ENCODE measurements at places on chromosomes 16 and 17.

GRCh38 chr16:56610017-56610608 lies 1.7 kb downstream of the MT2A start:
- DNase-seq, result no peak

- DNase-seq, result no peak
These were observed 197.3 kb downstream of the ANKFN1 start for GRCh38 chr17:56350592-56350991.

- no peak for DNase-seq
These were observed 48.4 kb downstream of the AKAP1 start for GRCh38 chr17:57133486-57133885.

DNA sequence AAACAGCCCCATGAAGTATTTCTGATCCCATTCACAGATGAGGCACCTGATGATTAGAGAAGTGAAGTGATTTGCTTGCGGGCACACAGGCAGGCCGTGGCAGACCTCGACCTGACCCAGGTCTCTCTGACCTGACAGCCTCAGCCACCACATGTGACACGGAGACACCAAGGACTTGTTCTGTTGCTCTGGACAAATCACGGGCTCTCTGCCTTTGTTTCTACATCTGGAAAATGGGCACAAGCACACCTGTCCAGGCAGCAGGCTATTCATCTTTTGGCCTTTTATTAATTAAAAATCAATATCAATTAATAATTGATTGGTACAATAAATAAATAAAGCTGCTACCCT lies 3.4 kb downstream of the MAP3K14 start:
- no peak for DNase-seq

DNA sequence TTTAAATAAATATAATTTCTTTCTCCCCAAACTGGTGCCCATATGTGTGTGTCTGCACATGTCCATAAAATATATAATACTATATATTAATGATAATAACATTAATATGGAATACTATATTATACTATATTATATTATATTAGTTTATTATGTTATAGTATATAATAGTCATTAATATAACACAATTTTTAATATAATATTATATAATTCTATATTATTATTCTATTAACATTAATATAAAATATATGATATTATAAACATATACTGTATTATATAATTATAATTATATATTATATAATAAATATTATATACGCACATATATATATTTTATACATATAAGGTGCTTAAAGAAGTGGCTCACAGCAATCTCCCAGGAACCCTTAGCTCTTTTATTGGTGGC lies 513.0 kb upstream of the CDH11 start:
- no peak for DNase-seq

DNA sequence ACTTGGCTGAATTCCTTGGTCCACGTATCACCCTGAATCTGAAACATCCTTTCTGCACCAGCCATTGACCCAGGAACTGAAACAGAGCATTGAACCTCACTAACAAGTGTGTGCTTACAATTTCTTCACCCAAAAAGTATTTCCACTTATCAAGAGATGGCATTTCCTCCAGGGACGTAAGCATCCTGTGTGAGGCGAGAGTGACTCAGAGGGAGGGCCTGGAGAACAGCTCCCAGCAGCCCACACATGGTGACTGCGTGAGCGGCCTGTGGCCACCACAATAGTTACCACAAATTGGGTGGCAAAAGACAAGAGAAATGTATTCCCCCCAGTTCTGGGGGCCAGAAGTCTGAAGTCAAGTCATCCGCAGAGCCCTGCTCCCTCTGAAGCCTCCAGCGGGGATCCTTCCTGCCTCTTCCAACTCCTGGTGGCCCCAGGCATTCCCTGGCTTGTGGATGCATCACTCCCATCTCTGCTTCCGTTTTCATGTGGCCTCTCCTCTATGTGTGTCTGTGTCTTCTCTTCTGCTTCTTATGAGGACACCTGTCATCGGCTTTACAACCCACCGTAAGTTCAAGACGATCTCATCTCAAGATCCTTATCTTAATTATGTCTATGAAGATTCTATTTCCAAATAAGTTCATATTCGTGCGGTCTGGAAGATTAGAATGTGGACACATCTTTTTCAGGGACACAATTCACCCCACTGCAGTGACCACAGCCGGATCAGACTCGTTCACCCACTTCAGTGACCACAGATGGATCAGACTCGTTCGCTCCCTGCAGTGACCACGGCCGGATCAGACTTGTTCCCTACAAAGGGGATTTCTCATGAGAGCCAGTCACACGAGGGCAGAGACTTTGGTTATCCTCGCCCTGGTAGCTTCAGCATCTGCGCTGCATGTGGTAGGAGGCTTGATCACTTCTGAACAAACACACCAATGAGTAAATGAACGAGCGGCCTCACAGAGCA lies 122.6 kb upstream of the FOXF1 start:
- no peak for DNase-seq

DNA sequence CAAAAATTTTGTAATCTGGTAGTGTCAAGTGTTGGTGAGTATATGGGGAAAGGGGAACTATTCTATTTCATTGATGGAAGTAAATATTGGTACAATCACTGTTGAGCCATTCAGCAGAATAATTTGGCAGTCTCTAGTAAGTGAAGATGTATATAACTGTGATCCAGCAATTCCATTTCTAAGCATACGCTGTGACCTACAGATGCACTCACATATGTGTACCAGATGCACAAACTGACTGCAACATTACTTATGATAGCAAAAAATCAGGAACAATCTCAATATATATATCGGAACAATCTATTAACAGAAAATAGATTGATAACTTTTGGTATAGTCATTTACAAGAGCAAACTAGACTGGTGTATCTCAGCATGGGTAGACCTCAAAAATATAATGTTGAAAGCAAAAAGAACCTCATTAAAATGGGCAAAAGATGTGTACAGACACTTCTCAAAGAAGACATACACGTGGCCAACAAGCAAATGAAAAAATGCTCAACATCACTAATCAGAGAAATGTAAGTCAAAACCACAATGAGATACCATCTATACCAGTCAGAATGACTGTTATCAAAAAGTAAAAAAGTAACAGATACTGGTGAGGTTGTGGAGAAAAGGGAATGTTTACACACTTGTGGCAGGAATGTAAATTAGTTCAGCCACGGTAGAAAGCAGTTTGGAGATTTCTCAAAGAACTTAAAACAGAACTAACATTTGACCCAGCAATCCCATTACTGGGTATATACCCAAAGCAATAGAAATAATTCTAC lies 20.7 kb downstream of the ADAP2 start:
- no peak for DNase-seq

GRCh38 chr16:66093191-66093590 lies 273.3 kb upstream of the CDH5 start:
- no peak for DNase-seq

GRCh38 chr17:1398931-1399678 lies 917 bp downstream of the YWHAE start:
- no peak for DNase-seq

DNA sequence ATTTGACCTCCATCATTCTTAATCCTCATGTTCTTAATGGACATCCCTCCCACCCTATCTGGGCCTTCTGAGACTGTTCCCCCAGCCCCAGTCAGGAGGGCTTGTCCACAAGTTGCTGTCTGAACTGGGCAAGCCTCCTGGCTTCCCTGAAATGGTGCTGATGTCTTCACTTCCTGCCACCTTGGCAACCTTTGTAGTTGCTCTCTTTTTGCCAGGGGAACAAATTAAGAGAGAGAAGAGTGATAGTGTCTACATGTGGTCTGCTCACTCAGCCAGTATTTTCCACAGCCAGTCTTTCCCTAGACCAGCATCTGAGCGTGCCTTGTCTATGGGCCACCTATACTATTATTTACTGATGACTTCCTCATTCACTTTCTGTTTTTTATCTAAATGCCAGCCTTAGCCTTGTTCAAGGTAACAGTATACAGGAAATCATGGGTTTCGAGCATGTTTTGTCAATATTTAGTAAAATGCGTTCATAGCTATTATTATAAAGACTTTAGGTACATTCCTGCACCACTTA lies 710.1 kb downstream of the MAF start:
- no peak for DNase-seq

Measured in NCI-H345 (cell line).